Epithelial cell of prostate (primary cell): ENCODE measurements at places on chromosomes 1 and 21.

DNA sequence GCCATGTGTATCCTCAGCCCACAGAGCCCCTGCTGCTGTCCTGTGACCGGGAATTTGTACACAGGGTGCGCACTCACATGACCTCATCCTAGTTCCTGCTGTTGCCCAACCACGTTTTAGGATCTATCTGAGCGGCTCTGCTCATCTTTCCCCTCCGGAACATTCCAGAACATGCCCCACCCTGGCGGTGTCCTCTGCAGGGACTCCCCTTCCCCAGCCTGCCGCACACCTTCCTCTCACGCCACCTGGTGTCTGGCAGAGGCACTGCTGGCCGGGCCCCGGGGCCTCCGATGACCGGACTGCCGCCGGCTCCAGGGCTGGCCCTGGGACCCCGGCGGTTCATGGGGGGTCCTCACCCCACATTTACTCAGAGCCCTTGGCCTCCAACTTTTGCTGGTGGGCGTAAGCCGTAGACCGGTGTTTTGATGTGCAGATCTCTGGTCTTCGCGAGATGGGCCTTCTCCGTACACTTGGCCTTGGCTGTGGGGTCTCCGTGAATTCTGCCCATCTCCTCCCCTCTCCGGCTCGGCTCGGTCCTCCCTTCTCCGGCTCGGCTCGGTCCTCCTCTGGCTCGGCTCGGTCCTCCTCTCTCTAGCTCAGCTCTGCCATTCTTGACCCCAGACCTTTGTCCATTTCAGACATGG lies 29.5 kb downstream of the ARHGEF16 start:
- DNase-seq: no peak

DNA sequence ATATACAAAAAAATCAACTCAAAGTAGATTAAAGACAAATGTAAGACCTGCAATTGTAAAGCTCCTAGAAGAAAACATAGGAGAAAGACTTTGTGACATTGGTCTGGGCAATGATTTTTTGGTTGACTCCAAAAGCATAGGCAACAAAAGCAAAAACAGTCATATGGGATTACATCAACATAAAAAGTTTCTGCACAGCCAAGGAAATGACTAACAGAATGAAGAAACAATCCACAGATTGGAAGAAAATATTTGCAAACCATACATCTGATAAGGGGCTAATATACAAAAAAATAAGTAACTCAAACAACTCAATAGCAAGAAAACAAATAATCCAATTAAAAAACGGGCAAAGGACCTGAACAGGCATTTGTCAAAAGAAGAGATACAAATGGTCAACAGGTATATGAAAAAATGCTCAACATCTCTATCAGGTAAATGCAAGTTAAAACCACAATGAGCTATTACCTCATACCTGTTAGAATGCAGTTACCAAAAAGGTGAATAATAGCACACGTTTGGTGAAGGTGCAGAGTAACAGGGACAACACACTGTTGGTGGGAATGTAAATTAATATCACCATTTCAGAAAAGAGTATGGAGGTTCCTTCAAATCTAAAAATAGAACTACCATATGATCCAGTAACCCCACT lies 173.7 kb upstream of the COA6 start:
- DNase-seq: no peak

GRCh38 chr1:203091761-203092330 lies 6.0 kb upstream of the MYOG start:
- no peak for DNase-seq

DNA sequence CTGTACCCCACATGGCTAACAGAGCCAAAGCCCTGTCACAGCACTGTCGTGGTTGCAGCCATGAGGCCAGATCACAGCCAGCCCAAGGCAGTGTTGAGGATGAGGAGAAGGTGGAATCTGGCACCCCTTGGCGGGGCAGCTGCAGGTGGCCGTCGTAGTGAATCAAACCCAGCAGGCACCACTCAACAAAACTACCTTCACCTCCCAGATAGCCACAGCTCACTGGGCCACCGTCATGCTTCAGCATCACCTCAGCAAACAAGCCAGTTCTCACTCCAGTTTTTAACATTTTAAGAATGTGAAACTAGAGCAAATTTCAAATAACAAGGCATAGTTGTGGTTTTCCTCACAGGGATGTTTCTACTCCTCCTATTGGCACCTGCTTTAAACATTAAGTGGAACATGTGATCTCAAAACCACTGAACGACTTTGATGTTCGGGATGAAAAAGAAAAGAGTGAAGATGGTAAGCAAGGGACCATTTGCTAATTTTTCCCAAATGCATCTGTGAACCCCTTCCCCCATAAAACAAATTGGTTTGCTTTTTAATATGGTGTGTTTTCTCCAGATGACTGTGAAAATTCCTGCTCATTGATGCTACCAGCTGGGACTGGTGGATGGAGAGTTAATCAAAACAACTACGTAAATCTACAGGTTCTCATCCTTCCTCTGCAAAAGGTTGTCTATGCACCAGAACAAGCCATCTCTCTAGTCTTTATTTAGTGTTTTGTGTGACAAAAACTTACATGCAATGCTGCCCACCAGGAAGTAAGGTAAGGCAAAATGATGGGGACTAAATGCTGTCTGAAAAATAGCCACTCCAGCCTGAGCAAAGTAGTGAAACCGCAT lies 45.5 kb downstream of the TOR1AIP2 start:
- no peak for DNase-seq

DNA sequence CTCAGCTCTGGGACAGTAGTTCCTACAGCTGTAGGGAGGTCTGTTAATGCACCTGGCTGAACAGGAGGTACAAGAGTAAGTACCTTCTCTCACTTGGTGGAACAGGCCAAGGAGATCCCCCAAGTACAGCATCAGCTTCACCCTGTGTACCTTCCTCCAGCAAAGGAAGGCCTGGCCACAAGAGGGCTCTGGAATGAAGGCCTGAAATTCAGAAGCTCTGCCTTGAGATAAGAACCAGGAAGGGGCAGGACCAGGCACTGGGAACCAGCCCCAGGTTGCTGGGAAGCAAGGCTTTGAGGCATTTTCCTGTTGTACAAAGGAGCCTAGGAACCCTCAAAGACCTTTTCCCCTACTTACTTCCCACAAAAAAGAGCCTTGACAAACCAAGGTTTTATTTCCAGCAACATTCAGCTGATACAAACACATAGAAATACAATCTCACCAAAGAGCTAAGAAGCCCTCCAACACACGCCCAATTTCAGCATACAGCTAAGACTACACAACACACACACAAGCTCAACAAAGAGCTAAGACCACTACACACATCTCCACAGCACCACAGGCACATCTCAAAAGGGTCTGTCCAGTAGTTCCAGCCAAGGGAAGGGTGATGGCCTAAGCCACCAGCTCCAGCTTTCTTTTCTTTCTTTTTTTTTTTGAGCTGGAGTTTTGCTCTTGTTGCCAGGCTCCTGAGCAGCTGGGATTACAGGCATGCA lies 23.5 kb downstream of the F11R start:
- no peak for DNase-seq

DNA sequence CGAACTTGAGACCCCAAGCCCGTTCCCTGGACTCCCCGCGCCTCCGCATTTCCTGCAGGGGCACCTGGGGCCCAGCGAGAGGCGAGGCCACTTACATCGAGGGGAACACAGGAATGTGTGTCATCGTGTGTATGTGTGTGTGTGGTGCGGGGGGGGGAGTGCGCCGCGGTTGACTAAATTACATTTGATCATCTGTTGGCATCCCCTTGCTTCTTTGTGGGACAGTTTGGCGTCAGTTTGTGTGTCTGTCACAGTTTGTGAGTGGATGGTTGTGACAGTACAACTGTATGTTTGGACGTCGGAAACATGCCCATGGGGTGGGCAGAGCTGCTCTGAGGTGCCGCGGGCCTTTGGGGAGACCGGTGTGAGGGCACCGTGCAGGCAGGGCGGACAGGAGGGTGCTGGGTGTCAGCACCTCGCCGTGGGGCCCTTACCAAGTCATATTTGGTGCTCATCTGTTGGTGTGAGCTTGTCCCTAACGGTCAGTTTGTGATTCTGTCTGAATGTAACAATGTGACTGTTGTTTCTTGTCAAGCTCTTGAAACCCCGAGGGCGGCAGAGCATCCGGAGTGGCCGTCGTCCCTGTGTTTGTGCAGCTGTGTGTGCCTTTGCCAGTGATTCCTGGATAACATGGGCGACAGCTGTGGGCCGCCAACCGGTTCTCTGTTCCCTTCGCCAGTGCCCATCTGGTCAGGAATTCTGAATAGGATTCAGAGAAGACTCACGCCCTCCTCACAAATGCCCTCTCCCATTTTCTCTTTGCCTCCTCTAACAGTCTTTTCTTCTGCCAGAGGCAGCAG lies 899 bp downstream of the OPRD1 start:
- DNase-seq: no peak

- DNase-seq: no peak
These were observed 60.2 kb downstream of the DAB1 start for GRCh38 chr1:57363643-57364042.

DNA sequence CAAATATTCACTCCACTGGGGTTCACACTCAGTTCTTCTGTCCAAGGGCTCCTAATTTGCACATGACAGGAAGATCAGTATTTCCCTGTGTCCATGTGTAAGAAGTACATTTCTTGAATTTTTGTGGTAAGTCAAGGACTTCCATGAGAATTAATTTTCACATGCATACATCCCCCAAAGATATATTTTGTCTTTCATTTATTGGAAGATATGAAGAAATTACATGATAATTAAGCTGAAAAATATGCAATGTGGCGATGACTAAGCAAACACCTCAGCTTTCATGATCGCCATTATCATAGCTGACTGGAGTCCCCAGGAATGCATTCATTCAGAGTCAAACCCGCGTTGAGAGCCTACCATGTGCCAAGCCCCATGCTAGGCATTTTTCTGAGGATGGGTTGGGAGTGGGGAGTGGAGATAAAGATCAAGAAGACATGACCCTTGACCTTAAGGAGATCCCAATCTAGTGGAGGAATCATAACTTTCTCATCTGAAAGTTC lies 104.6 kb upstream of the F3 start:
- DNase-seq: peak; percentile 68

DNA sequence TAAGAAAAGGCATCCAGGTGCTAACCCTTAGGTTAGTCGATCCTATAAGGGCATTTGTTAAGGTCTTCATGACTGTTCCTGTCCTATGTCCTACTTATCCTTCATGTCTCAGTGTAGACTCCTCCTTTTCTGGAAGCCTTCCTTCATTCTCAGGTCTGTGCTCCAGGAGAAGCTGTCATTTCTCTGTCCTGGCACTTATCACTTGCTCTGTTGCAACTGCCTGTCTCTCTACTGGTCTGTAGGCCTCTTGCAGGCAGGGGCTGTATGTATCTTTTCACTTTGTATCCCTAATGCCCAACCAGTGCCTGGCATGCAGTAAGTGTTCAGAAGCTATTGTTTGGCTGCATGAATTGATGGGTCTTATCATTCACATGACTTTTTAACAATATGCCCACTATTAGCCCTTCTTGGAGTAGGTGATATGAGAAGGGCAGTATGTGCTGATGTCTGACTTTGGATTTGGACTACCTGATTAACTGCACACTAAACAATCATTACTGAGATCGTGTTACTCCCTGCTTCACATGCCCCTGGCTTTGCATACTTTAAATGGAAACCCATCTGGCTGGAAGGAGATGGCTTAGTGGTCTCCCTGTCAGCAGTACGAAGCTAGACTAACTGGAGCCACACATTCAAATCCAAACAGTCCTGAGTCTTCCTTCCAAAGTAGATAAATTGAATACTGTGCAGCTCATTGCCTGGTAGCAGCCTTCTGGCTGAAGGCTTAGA lies 88.8 kb downstream of the RGL1 start:
- no peak for DNase-seq

GRCh38 chr1:31102501-31102950 lies 37.0 kb upstream of the PUM1 start:
- DNase-seq: peak; percentile 40

DNA sequence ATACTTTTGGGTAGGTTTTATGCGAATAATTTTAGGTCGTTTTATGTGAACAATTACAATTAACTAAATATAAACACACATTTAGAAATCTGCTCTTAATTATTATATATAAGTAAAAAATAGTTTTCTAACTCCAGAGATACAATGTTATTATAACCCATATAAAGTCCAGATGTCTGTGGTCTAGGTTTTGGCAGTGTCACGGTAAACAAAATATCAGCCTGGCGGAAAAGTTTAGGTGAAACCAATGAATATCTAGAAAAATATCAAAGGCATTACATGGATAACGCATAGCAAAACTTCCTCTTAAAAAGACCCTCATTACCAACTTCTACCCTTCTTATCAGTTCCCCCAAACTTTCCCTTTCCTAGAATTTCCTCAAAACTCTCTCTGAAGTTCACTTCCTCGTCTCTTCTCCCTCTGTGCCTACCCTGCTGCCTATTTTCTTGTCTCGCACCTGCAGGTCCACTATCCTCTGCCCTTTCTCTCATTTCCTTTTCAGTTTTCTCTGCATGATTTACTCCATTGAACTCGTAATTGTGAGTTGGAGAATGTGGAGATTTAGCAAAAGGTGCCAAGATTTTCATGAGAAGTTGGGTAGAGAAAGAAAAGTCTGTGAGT lies 21.8 kb downstream of the VTCN1 start:
- no peak for DNase-seq

- no peak for DNase-seq
These were observed 13.2 kb upstream of the COL6A2 start for GRCh38 chr21:46084709-46085108.

- DNase-seq: no peak
These were observed 129.5 kb downstream of the TSEN15 start for GRCh38 chr1:184181044-184181443.

DNA sequence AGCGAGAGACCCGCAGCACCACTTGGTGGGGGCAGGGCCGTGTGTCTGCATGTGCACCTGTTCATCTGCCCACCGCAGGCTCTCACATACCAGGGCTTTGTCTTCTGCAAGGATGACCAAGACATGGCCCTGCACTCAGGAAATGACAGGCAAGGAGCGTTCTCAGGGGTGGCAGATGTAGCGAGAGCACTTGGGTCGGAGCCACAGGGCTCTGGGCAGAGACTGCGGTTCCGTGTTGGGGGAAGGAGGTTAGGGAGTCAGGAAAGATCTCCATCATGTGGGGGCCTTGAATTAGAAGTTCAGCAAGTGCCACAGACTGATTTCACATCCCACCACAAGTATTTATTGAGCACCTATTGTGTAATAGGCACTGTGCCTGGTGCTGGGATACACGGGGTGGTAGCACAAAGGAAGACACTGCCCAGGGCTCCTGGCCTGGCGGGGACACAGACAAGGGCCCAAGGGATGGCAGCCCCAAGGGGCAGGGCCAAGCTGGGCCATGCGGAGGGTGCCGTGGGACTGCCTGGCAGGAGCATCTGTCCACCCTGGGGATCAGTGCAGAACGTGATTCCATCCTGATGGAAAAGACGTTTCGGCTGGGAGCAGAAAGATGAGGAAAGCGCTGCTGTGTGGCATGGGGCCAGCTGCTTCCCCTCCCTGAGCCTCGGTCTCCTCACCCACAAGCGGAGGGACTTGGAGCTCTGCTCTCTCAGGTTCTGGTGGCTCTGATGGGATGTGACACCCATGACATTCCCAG lies 11.4 kb upstream of the SPSB1 start:
- DNase-seq: no peak

- DNase-seq: no peak
These were observed 38.5 kb upstream of the KCNK1 start for GRCh38 chr1:233575450-233575849.

DNA sequence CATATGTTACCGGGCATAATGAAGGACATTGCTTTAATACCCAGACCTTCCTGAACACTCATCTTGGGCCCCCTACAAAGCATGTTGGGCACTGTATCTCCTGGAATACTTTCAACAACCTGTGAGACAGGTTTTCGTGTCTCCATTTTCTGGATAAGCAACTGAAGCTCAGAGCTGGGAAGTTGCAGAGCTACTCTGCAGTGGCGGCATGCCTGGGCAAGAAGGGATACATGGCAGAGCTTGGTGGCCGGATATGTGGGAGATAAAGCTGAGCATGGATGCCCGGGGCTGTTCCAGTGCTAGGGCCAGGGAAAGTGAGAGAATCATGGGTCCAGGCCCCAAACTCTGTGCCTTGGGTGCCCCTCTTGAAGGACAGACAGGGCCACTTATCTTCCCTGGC lies 71.6 kb upstream of the KCND3 start:
- DNase-seq: peak; percentile 56
